ENCODE measurements at places on chromosomes 16 and 17.

- no peak for DNase-seq
Measured at GRCh38 chr17:41107941-41108450, 2.8 kb downstream of the KRTAP4-9 start.

DNA sequence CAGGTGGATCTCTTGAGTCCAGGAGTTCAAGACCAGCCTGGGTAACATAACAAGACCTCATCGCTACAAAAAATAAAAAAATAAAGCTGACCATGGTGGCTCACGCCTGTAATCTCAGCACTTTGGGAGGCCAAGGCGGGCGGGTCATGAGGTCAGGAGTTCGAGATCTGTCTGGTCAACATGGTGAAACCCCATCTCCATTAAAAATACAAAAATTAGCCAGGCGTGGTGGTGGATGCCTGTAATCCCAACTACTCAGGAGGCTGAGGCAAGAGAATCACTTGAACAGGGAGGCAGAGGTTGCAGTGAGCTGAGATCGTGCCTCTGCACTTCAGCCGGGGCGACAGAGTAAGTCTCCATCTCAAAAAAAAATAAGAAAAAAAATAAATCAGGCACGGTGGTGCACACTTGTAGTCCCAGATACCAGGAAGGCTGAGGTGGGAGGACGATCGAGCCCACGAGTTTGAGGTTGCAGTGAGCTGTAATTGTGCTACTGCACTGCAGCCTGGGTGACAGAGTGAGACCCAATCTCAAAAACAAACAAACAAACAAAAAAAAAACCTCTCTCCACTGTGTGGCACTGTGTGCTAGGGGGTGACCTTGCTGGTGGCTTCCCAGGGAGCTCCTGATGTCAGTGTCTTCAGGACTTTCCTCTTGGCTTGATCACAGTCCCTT lies 19.8 kb upstream of the MAPK3 start:
- DNase-seq: no peak

DNA sequence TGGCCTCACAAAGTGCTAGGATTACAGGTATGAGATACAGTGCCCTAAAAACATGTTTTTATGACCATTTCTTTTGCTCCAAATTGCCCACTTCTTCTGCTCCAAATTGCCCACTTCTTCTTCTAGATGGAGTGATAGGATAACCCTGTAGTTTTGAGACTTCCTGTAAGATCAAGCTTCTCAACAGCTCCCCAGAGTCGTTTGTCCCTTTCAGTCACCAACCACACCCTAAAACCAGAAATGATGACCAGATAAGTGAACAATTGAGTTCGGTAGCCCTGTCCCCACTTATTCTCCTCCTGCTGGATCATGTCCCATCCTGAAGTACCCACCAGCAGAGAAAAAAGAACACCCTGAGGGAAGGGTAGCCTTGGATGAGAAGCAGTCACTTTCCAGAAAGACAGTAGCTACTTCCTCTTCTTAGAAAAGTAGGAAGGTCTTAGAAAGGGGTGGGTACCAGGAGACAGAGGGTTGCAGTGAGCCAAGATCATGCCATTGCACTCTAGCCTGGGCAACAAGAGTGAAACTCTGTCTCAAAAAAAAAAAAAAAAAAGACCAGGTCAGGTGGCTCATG lies 2.5 kb downstream of the ODAD4 start:
- no peak for DNase-seq

DNA sequence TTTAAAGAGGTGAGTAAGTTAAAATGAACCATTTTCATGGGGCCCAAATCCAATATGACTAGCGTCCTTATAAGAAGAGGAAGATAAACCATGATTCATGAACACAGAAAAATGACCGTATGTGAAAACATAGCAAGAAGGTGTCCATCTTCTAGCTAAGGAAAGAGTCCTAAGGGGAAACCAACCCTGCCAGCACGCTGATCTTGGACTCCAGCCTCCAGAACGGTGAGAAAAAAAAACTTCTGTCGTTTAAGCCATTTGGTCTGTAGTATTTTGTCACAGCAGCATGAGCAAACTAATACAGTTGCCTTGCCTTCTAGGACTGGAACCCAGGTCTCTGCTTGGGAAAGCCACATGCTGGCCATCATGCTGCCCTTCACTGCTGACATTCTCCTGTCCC lies 4.2 kb upstream of the TMEM132E start:
- DNase-seq: no peak

DNA sequence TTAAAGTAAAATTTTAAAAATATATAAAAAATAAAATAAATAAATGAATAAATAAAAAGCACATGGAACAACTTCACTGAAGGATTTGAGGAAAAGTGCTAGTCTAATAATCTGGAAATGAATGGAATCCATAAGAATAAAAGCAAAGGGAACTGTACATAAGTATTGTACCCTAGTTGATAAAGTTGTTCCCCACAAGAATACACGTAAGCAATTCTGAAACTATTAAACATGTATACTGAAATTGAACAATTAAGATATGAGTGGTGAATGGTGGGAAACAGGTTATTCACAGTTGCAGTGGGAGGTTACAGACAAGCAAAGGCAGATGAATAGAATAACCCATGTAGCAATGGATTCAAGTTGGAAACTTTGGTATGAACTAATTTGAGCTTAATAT lies 853.2 kb upstream of the SOX9 start:
- DNase-seq: no peak

All from DMS79 (cell line).